ENCODE measurements at places on chromosomes 1 and 21.

- DNase-seq: no peak
These were observed 116.1 kb downstream of the MRPS6 start for GRCh38 chr21:34189506-34189905.

- no peak for DNase-seq
These were observed 259.4 kb downstream of the FAF1 start for GRCh38 chr1:50700621-50701020.

- no peak for DNase-seq
These were observed 88.3 kb downstream of the SMYD3 start for GRCh38 chr1:246418565-246419312.

- no peak for DNase-seq
These were observed 31.1 kb upstream of the HSD3B1 start for GRCh38 chr1:119475866-119476439.

DNA sequence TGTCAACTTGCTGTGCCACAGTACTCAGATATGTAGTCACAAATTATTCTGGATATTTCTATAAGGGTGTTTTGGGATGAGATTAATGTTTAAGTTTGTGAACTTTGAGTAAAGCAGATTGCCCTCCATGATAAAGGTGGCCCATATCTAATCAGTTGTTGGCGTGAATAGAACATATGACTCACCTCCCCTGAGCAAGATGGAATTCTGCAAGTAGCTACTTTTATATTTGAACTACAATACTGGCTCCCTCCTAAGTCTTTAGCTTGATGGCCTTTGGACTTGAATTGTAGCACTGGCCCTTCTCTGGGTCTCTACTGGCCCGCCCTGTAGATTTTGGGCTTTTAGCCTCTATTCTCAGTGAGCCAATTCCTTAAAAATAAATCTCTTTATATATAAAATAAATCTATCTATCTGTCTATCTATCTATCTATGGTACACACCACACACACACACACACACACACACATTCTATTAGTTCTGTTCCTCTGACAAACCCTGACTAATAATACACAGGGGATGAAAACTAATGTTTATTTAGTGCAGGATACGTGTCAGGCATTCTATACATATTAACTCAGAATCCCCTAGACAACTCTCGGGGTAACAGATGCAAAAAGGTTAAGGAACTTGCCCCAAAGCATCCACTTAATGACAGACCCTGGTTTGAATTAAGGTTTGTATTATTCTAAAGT is 37.9 kb upstream of the PDC start:
- no peak for DNase-seq

DNA sequence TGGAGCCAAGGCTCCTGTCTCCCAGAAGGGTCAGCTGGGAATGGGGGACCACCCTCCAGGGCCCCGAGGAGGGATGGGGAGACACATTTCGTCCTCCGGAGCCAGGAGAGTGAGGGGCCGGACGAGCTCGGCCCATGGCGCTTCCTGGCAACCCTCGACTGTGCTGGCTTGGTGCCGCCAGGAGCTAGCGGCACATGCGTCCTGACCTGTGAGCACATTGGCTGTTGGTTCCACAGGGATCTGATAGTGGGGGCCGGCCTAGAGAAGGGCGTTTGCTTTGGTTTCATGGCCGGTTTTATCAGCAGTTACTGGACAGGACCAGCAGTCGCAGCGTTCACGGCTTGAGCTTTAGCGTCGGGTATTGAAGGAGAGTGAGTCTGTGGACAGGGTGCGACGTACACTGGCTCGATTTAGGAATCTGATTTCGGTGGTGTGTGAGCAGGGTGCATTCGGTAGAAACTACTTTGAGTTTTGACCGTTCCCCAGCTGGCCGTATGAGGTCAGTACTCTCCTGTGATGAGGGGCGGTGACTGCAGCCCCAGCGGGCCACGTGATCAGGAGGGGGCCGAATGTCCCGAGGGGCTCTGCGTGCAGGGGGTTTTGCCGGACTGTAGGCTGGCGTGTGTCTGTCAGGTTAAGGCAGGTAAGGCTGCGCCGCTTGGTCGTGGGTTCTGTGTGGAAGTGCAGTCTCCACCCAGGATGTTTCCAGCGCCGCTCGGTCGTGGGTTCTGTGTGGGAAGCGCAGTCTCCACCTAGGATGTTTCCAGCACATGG is 18.7 kb downstream of the FAAP20 start:
- no peak for DNase-seq

DNA sequence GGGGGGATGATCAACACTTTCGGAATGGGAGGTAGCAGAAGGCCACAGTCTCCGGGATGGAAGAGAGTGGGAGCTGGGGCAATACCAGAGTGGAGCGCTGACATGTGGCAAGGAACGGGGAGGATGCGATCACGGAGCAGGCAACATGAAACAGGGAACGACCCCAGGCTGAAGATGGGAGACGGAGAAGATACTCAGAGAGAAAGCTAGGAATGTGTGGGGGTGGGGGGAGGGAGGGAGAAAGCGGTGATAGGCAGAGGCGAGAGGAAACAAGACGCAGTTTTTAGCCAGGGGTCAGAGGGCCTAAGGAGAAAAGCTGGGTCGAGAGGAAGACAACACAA is 577 bp downstream of the RAB3GAP2 start:
- no peak for DNase-seq

DNA sequence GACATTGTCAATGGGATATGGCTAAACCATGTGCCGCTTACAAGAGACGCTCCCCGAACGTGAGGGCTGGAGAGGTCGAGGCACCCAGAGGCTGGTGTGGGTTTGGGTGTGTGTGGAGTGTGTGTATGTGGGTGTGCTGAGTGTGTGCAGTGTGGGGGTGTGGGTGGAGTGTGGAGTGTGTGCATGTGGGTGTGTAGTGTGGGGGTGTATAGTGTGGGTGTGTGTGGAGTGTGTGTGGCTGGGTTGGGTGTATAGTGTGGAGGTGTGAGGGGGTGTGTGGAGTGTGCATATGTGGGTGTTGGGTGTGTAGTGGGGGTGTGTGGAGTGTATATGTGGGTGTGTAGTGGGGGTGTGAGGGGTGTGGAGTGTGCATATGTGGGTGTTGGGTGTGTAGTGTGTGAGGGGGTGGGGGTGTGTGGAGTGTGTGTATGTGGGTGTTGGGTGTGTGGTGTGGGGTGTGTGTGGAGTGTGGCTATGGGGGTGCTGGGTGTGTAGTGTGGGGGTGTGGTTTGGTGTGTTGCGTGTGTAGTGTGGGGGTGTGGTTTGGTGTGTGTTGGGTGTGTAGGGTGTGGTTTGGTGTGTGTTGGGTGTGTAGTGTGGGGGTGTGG is 42.2 kb downstream of the SLC19A1 start:
- DNase-seq: no peak

DNA sequence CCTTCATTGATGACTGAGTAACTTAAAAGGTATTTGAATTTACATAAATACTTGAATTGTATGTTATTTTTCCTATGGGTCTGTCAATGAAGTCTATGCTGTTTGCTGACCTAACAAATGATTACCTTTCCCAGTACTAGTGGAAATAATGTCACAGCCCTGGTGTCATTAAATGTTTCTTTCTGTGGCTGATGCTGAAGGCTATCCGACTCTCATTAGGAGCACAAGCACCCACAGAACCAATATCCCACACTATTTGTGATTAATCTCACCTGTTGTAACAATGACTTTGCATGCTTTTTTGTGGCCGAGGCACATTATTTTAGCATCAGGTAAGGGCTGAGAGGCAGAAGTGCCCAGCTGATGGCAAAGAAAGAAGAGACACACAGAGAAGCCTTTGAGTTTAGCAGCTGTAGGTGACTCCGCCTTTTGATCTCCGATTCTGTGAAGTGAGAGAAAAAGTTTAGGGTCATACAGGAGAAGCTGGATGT is 25.8 kb upstream of the TRIM45 start:
- DNase-seq: no peak

DNA sequence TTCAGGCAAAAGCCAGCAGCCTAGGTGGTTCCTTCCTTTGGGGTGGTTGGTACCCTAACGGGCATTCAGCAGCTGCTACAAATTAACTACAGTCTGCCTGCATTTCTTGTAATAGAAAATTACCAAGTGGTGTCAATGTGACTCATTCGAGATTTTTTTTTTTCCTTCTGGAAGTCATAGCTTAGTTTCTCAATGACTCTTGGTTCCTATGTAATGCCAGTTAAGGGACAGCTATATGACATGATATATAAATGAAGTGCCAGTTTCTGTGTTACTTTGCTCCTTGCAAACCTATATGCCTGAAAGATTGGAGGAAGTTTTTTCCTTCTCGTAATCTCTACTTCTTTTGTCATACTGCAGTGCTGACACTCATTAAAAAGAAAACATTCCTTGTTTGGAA is 2.6 kb downstream of the MGST3 start:
- DNase-seq: no peak

DNA sequence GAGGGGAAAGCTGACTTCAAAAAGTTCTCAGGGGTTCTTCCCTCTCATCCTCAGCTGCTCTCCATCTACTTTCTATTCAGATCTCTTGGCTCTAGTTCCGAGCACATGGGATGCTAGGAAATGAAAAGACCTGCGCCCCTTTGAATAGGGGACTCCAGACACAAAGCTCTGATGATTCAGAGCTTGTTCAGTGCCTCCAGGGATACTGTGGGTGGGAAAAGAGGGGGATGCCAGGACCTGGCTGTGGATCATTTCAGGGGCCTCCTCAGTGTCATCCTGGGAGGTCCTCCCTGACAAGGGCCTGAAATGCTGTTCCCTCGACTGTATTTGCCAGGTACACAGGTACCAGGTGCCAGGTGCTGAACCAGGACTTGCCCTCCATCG is 943 bp upstream of the KIAA0040 start:
- DNase-seq: no peak

GRCh38 chr1:27153549-27153886 is 1.4 kb downstream of the SLC9A1 start:
- DNase-seq: no peak

GRCh38 chr1:213110349-213111300 is 59.6 kb downstream of the RPS6KC1 start:
- DNase-seq: no peak

GRCh38 chr21:36463991-36464390 is 15.9 kb downstream of the CLDN14 start:
- DNase-seq: no peak

DNA sequence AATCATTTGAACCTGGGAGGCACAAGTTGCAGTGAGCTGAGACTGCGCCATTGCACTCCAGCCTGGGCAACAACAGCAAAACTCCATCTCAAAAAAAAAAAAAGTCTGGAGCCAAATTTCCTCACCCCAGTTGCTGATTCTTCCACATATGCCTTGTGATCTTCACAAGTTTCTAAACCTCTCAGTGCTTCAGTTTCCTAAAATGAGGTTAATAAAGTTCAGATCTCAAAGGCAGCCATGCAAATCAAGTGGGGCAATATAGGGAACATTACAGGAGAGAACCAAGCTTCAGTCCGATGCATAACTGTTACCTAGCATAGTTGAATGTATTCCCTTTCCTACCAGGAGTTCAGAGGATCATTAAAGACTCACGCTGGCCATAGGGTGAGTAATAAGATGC is 4.8 kb downstream of the ITLN1 start:
- DNase-seq: no peak

- no peak for DNase-seq
These were observed 444.8 kb downstream of the KIF26B start for GRCh38 chr1:245599371-245600174.

- DNase-seq: no peak
These were observed 8.3 kb downstream of the MAPKAPK2 start for GRCh38 chr1:206693029-206693428.
